ENCODE measurements at places on chromosomes 16 and 17.

GRCh38 chr16:85613604-85614337 is 649 bp downstream of the GSE1 start:
- peak; percentile 72 for DNase-seq

GRCh38 chr17:45759761-45760160 is 24.4 kb upstream of the CRHR1 start:
- no peak for DNase-seq

GRCh38 chr17:40671282-40671681 is 6.3 kb upstream of the KRT222 start:
- no peak for DNase-seq

- DNase-seq = no peak
These were observed 18.7 kb downstream of the TMEM235 start for GRCh38 chr17:78249818-78250806.

- DNase-seq = peak; percentile 50
These were observed 66.3 kb downstream of the WIPI1 start for GRCh38 chr17:68390888-68391545.

DNA sequence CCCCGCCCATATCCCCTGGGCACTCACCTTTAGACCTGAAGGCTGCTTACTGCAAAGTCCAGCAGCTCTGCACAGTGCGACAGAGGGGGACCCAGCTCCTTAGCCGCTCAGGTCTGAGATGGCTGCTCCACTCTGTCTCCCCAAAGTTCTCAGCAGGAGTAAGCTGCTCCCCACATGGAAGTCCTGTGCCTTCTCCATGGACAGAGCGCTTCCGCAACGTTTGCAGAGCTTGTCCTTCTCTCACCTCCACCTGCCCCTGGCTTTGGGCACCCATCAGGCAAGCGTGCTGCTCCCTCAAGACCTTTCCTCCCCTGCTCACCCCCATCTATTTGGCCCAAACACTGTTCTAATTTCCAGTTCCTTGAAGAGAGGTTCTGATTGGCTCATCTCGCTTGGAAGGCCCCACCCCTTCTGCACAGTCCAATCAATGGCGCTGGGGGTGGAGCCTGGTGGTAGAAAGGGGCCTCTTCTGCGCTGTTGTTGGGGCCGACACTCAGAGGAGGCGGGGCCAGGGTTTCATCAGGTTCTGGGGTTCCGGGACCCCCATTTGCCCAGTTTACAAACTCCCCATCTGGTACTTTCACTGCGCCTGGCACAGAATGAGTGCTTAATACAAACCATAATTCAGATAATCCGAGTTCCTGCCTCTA is 137.2 kb downstream of the CYLD start:
- DNase-seq = no peak

DNA sequence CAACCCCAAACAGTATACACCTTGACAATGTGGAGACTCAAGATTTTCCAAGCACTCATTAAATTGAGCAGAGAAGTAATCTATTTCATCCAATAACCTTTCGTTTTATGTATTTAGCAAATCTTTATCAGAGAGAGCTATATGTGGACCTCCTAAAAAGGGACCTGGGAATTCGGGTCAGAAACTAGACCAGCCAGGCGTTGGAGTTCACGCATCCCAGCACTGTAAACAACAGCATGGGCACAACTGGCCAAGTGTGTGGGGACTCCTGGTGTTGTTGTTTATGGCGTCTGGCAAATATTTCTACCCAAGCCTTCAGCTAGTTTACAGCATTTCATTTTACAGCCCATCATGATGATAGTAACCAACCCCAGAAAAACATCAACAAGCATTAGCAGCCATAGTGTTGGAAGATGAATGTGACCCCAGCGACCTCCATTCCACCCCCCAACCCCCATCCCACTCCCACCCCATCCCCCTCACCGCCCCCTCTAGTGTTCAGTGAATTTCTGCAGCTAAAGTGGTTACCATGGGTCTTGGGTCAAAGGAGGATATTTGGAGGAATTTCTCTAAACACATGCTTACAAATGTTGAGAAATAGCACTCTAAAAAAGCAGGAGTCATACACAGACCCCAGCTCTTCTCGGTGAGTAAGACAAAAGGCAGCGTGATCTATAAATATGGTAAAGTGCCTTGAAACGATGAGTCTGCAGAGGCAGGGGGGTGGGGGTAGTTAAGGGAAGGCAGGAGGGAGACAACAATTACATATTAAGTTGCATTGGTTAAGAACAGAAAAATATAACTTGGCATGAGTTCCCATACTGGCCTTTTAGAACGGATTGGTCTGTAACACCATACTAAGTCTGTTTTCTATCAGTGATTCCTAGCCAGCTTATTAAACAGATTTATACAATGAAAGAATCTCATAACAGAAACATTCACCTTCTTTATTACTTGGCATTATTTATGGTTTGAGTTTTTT is 91.4 kb upstream of the TBX2 start:
- DNase-seq = no peak

DNA sequence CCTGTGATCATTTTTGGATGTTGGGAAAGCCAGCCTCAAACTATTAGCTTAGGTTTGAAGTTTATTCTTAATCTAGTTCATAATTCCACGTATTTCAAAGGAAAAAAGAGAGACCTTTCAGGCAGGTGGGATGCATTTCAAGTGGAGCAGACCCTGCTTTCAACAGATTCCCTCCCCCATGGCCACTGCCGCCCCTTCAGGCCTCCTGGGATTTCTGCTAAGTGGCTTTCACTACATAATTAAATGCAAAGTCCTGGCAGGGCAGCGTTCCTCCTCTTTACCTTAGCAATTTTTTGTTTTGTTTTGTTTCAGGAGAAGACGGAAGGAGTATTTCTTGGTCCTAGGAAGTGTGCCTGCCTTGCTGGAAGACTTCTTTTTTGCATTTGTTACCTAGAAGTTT is 36.6 kb downstream of the MAF start:
- no peak for DNase-seq

- no peak for DNase-seq
These were observed 14.6 kb downstream of the PCTP start for GRCh38 chr17:55765472-55765871.

GRCh38 chr17:80851277-80851925 is 140.2 kb upstream of the CHMP6 start:
- DNase-seq = peak; percentile 45

DNA sequence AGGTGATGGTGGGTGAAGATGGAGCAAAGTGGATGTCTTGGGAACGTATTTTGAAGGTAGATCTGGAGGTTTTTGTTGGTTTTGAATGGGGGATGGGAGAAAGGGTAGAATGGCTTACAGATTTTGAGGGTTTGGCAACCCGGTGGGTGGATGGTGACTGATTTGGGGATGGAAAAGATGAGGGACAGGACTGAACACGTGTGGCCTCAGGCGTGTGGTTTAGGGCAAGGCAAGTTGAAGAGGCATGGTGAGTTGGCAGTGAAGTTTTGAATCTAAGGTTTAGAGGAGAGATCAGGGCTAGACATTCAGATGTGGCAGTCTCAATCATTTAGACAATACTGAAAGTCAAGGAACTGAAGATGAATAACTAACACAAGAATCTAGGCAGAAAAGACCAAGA is 5.0 kb upstream of the DCTPP1 start:
- no peak for DNase-seq

DNA sequence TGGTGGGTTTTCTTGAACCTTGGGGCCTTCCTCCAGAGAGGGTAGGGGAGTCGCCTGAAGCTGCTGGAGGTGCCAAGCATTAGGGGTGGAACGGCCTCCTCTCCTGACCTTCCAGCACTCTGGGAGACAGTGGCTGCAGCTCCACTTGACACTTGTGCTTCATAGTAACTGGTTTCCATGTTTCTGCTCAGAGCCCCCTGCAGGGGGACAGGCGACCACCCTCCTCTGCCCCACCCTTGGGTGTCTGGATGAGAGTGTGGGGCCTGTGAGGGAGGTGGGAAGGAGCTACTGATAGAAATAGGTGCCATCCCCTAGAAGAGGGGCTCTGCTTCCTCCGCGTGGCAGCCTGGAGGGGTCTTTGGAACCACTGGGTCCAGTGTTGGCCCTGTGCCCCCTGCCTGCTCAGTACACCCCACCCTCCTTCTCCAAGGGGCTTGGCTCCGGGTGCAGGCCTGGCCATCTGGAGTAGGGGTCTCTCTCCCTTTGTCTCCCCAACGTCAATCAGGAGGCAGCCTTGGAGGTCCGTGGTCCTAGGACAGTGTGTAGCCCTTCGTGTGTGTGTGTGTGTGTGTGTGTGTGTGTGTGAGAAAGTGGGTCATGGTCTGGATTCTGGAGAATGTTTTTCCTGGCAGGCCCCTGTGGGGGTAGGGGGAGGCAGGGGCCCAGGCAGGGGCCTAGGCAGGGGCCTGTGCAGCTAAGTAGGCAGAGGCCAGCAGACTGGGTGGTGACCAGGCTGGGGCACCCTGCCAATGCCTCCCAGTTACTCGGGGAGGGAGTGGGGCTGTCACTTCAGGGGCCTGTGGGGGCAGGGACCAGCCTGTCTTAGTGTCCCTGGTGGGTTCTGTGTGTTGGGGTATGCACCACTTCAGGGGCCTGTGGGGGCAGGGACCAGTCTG is 4.9 kb downstream of the LASP1 start:
- DNase-seq = no peak

- no peak for DNase-seq
These were observed 44.5 kb downstream of the LAT start for GRCh38 chr16:29029168-29029994.

DNA sequence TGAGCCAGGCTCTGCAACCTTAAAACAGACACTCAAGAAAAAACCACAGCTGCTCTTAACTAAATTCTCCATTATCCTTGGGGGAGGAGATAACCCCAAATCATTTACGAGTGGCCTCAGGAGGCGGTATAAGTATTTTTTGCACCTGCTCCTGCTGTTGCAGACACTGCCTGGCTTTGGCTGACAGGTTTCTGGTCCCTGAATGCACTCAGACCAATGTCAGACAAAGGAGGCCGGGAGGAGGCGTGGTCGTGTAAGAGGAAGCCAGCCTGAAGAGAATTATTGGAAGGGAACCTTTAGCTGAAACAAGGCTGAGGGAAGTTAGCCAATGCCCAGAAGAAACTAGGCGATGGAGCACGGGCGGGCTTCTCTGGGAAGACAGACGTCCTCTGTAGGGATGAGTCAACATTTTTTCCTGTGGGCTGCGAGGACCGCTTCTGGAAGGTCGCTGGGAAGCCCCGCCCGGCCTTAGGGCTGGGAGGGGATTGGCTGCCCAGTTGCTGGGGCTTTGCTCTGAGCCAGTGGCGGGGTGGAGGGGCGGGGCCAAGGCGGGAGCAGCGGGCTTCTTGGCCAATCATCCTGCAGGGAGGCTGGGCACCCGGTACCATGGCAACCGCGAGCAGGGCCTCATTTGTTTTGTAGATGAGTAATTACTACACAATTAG is 82.3 kb downstream of the CCDC182 start:
- DNase-seq = peak; percentile 97

- DNase-seq = no peak
These were observed 74.0 kb downstream of the SEC14L1 start for GRCh38 chr17:77214743-77215142.

GRCh38 chr17:43018932-43019331 is 3.3 kb downstream of the VAT1 start:
- DNase-seq = no peak

DNA sequence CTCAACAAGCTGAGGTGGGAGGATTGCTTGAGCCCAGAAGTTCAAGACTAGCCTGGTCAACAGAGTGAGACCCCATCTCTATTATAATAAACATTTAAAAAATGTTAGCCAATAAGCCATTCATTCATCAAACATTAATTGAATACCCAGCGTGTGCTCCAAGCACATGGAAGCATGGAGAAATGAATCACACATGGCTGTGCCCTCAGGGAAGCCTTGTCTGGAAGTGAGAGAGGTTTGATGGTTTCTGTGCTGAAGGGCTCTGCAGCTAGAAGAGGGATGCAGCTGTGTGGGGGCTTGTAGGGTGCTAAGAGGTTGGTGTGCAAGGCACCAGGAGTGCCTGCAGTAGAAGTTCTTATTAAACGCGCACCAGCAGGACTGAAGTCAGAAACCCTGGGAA is 11.2 kb downstream of the CYB5D2 start:
- DNase-seq = no peak

- no peak for DNase-seq
These were observed 30.1 kb downstream of the LCMT1 start for GRCh38 chr16:25141648-25142047.

GRCh38 chr16:87584271-87584670 is 18.0 kb upstream of the JPH3 start:
- DNase-seq = no peak

- DNase-seq = peak; percentile 45
These were observed 8.7 kb upstream of the KREMEN2 start for GRCh38 chr16:2955438-2955778.

DNA sequence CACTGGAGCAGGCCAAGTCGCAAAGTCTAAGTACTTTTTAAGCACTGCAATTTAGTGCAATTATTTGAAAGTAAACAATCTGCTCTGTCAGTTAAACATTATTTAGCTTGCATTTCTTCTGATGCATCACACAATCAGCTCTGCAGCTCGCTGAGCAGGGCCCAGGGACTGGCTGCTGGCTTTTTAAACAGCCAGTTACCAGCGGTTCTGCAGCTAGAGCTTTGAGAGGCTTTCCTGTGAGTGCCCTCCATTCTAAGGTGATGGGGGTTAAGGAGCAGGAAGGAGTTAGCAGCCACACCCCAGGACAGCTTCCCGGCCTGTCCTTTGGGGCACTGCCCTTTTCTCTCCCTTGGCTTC is 154.3 kb downstream of the SALL1 start:
- no peak for DNase-seq

DNA sequence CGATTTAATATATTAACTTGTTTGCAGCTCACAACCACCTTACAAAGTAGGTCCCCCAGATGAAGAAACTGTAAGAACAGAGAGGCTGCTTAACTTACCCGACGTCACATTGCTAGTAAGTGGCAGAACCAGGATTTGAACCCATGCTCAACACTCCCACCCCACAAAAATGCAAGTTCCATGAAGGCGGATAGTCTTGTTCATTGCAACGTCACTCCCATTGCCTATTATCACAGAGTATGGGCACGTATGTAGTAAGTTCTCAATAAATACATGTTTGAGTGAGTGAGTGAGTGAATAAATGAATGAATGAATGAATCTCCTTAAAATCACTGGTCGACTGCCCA is 1.1 kb downstream of the USP31 start:
- no peak for DNase-seq

- DNase-seq = no peak
These were observed 3.5 kb upstream of the CNEP1R1 start for GRCh38 chr16:50021544-50021943.

GRCh38 chr17:66583112-66583748 is 251.7 kb upstream of the CACNG5 start:
- DNase-seq = no peak
